IMR-90 (cell line): ENCODE measurements at places on chromosomes 11 and 22.
A peak's percentile ranks its signal among the peaks of the same experiment; 100 is the strongest.

DNA sequence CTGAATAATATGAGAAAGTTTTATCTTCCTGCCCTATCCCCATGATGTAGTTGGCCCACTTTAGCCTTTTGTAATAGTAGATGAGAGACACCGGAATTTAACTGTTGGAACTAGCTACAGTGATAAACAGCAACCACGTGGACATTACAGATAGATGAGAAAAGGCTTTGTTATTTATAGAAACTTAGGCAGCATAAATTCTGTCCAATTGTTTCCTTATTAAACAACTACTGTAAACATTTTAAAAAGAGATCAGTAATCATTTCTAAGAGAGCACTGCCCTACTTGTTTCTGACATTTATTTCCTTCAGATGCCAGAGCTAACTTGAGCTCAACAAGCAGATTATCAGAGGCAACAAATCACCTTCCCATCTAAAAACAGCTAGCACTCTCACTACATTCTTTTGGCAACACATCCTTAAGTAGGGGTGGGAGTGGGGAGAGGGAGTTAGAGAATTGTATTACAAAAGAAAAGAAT, 63.1 kb downstream of the SOX6 start:
- peak; percentile 76 for DNase-seq

DNA sequence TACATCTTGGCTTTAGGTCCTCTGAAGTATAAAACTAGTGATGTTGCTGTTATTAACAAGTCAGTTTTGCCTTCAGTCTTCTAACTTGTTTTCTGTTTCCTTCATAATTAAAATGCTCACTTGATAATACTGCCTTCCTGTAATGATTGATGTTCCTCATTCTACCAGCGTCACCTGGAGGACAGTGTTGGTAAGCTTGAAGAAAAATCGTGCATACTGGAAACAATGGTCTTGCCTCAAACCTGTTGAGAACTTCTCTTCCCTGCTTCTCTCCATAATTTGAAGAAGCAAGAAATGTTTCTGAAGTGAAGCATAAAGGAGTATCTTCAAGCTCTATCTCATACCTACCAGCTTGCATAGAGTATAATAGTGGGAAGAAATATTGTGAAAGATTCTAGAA, 3.0 kb downstream of the YWHAH start:
- no peak for DNase-seq

GRCh38 chr11:9155930-9156329, 64.5 kb upstream of the SCUBE2 start:
- no peak for DNase-seq

GRCh38 chr22:37639070-37639760, at the start of gene SH3BP1:
Gene SH3BP1, plus strand, starts transcription at chr22:37639669. Its CDS starts 119 bp downstream, at chr22:37639788.
- no peak for DNase-seq

- DNase-seq, result no peak
Measured at GRCh38 chr22:48943567-48944432, 883.9 kb downstream of the BRD1 start.

- DNase-seq, result no peak
Measured at GRCh38 chr22:46863794-46864193, 101.3 kb downstream of the TBC1D22A start.

GRCh38 chr22:19121631-19122142, 525 bp downstream of the DGCR2 start:
- DNase-seq, result peak; percentile 7

- DNase-seq, result no peak
Measured at GRCh38 chr11:46484101-46484500, 92.5 kb upstream of the CHRM4 start.

GRCh38 chr11:75725547-75726320, 8.1 kb downstream of the MOGAT2 start:
- no peak for DNase-seq

DNA sequence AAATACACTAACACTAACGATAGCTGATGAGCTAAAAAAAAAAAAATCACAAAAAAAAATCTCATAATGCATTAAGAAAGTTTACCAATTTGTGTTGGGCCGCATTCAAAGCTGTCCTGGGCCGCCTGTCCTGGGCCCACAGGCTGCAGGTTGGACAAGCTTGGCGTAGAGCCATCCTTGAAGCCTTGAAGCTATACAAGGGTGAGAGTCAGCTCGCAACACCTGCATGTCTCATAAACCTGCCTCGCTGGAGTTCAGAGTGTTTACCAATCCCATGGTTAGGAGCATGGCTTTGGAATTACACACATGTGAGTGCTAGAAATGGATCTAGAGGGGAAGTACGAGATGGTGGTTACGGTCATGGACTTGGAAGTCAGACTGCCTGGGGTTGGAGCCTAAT, 453.7 kb downstream of the INSC start:
- no peak for DNase-seq
